Stimulated activated CD8-positive, alpha-beta memory T cell treated with anti-CD3 and anti-CD28 coated beads, Interleukin-12 subunit alpha, Interleukin-12 subunit beta, amount 100 ng/mL, for 1 hour (primary cell): ENCODE measurements at places on chromosomes 7 and 10.

DNA sequence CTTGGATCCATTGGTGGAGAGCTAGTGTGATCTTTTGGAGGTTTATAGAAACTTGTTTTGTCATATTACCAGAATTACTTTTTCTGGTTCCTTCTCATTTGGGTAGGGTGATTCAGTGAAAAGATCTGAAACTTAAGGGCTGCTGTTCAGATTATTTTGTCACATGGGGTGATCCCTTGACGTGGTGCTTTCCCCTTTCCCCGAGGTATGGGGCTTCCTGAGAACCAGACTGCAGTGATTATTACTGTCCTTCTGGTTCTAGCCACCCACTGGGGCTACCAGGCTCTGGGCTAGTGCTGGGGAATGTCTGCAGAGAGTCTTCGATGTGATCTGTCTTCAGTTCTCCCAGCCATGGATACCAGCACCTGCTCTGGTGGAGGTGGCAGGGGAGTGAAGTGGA is 1030.0 kb downstream of the GRM8 start:
- DNase-seq = no peak

DNA sequence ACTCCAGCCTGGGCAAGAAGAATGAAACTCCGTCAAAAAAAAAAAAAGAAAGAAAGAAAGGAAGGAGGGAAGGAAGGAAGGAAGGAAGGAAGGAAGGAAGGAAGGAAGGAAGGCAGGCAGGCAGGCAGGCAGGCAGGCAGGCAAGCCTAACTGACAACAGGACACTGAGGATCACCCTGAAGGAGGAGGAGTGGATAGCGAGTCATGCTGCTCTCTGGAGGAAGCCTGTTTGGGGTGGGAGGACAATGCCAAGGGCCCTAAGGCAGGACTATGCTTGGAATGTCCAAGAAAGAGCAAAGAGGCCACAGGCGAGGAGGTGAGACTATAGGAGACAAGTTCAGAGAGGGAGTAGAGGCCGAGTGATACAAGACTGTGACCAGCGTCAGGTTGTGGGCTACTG is 107.0 kb upstream of the PARD3 start:
- no peak for DNase-seq

DNA sequence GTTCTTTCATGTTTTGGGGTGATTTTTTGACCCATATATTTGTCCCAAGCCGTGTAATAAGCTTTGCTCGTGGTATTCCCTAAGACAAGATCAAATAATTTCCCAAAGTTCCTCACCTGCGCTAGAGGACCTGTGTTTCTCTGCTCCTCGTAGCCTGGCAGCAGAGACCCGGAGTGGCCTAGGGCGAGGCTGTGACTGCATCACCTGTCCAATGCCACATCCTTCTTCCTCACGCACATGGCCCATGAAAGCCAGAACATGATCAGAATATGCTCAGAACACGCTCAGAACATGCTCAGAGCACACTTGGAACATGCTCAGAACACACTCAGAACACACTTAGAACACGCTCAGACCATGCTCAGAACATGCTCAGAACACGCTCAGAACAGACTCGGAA is 23.8 kb downstream of the EN2 start:
- DNase-seq = no peak

DNA sequence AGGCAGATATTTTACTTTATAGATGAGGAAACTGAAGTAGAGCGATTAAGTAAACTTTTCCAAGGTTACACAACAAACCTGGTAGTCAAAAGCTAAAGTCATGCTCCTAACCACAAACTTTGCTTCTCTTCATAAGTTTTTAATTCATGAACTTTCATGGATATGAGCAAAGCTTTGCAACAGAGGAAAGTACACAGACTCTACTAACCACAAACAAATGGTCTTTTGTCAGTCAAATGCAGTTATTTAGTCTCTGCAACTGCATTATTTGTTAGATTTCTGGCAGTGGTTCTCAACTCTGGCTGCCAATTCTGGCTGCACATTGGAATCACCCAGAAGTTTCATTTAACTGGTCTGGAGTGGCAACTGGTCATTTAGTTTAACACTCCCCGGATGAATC is 140.6 kb upstream of the TMEM168 start:
- no peak for DNase-seq
